ENCODE measurements at places on chromosomes 3 and 15.

DNA sequence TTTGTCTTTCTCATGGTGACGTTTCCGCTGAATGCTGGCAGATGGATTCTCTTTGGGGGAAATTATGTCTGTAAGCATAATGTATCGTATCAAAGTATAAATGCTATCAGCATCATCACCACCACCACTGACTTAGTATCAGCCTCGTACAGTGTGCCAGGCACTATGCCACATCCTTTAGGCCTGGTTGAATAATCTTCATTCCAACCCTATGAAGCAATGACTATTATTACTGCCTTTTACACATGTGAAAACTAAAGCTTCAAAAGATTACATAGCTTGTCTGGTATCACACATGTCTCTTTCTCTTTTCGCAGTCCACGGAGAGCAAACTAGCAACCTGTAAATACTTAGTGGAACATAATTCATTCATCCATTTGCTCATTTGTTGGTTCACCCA is 166.7 kb upstream of the PRICKLE2 start:
- DNase-seq = no peak

GRCh38 chr15:65909831-65910230 is 40.5 kb downstream of the RAB11A start:
- DNase-seq = no peak

DNA sequence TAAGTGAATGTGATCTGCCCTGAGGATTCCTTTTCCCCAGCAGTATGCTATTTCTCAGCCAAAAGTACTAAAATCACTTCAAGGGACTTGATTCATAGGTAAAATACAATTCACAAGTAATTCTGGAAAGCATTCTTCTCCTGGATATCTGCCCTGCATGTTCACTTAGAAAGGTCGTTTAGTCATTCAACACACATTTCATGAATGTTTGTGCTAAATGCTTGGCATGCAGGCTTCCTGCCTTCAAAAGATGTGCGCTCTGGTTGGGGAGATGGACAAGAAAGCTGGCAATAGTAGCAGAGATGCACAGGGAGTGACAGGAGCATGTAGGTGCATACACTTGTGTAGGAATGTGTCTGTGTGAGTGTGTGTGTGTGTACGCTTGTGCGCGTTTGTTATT is 360.7 kb downstream of the PTPRG start:
- no peak for DNase-seq

DNA sequence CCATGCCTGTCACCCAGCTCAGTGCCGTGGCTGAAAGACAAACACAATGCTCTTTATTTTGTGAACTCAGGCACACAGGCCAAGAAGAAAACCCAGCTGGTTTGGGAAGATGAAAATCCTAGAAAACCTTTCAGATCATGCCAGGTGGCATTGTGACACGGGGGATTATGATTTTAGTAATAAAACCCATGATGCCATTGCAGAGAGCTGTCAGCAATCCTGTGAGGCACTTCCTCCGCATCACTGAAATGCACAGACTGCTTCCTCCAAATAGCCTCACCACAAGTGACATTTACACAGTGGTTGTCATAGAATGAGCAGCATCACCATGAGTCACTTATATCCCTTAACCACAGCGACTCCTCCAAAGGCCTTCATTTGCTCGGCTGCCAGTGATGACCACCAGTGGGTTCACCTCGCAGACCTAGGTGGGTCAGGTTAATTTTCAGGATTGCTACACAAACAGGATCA is 22.7 kb downstream of the ABHD6 start:
- no peak for DNase-seq

DNA sequence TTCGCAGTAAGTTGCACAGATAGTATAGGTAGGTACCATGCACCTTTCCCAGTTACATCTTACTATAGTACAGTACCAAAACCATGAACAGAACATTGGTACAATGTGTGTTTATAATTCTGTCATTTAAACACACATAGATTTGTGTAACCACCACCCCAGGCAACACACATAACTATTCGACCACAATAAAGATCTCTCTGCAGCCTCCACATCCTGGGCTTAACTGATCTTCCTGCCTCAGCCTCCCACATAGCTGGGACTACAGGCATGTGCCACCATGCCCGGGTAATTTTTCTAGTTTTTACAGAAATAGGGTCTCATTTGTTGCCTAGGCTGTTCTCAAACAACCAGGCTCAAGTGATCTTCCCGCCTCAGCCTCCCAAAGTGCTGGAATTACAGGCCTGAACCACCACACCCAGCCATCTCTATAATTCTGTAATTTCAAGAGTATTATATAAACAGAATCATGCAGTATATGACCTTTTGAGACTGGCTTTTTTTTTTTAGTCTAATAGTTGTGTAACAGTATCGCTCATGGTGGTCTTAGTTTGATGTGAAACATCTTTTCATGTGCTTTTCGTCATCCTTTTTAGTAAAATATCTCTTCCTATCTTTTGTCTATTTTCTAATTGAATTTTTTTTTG is 13.3 kb upstream of the TMF1 start:
- no peak for DNase-seq

GRCh38 chr3:136387031-136387430 is 136.9 kb downstream of the PCCB start:
- DNase-seq = no peak

- DNase-seq = no peak
Measured at GRCh38 chr3:23377928-23378672, 175.0 kb downstream of the UBE2E2 start.

DNA sequence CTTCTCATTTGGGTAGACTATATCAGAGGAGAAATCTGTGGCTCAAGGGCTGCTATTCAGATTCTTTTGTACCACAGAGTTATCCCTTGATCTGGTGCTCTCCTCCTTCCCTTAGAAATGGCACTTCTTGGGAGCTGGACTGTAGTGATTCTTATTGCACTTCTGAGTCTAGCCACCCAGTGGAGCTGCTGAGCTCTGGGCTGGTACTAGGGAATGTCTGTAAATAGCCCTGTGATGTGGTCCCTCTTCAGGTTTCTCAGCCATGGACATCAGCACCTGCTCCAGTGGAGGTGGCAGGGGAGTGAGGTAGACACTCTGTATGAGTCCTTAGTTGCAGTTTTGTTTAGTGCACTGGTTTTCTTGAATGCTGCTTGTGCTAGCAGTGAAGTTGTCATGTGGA is 1292.6 kb downstream of the SI start:
- no peak for DNase-seq

- no peak for DNase-seq
Measured at GRCh38 chr15:35876762-35877161, 330.8 kb upstream of the DPH6 start.

- no peak for DNase-seq
Measured at GRCh38 chr3:47663630-47664240, 85.1 kb upstream of the CSPG5 start.

- DNase-seq = peak; percentile 92
Measured at GRCh38 chr3:134485718-134486576, at the start of the genes ANAPC13 and CEP63. ANAPC13 (minus strand) TSS chr3:134485985; CDS start chr3:134482904, 3,081 bp downstream. CEP63 (plus strand) TSS chr3:134486057; CDS start chr3:134495321, 9,264 bp downstream.

GRCh38 chr3:119453822-119454221 is 9.6 kb downstream of the TMEM39A start:
- DNase-seq = no peak

- no peak for DNase-seq
Measured at GRCh38 chr3:185858502-185859225, 33.8 kb upstream of the IGF2BP2 start.

- DNase-seq = no peak
Measured at GRCh38 chr3:184805351-184806038, 6.5 kb upstream of the VPS8 start.

GRCh38 chr3:23157331-23157730 is 45.8 kb upstream of the UBE2E2 start:
- no peak for DNase-seq

DNA sequence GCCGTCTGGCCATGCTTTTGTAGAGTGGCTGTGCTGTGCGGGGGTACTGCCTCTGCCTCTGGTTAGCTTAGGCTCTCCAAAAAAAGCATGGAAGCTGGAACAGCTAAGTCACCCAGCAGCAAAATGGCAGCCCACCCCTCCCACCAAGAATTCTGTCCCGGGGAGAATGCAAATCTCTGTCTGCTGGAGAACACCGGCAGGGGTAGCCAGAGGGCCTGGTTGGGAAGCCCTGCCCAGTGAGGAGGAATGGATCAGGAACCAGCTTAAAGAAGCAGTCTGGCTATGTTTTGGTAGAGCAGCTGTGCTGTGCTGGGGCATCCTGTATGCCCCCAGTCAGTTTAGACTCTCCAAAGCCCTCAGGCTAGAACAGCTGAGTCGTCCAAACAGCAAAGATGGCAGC is 56.2 kb upstream of the PTPRG start:
- DNase-seq = no peak

DNA sequence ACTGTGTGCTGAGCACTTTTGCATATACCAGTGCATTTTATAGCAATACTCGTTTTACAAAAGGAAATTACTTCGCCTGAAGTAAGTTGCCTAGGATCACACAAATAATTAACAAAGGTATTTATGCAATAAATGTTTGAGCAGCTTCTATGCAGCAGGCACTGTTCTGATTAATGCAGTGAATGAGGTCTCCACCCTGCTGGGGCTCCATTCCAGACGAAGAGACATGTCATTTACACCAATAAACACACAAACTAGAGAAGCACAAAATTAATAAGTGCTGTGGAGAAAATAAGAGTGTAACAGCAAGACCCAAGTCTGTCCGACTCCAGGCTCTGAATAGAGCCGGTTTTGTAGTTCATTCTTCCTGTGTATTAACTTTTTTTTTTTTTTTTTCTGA is 17.5 kb downstream of the NOX5 start:
- DNase-seq = no peak

DNA sequence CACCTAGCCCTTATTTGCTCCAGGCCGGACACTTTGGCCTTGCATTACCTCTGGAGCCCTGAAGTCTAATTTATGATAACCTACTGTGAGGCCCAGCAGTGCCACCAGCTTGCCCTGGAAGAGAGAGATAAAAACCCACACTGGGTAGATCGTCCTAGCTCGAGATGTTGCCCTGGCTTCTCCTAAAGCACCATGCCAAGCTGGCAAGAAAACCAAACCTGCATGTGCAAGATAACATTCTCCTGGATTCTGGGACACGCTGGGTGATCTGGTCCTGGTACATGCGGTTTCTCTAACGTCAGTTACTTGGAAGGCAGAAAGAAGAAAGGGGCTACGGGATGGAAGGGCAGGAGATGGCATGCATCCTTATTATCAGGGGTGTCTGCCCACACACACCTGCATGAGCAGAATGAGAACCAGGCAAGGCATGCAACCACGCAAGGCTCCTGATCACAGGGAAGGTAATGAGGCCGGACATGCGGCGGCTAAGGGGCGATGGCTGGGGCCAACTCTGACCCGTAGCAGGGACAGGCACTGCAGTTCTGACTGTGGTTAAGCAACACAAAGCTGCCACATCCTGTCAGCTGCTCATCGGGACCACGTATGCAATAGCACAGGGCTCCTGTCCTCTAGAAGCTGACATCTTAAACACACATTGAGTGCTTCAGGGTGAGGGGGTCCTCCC is 73.0 kb downstream of the OXNAD1 start:
- peak; percentile 18 for DNase-seq

DNA sequence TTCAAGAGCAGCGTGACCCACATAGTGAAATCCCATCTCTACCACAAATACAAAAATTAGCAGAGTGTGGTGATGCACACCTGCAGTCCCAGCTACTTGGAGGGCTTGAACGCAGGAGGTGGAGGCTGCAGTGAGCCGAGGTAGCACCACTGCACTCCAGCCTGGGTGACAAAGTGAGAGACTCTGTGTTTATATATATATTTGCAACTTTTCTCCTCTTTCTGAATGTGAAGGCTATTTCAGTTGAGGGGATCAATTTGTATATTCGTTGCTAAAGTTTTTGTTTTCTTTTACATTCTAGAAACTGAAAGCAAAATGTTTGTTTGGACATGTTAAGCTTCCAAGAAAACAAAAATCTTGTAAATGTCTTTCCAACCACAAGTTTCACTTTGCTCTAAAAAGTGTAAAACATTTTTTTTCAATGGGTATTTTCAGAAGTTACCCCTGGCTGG is 29.8 kb upstream of the FAM98B start:
- DNase-seq = no peak

DNA sequence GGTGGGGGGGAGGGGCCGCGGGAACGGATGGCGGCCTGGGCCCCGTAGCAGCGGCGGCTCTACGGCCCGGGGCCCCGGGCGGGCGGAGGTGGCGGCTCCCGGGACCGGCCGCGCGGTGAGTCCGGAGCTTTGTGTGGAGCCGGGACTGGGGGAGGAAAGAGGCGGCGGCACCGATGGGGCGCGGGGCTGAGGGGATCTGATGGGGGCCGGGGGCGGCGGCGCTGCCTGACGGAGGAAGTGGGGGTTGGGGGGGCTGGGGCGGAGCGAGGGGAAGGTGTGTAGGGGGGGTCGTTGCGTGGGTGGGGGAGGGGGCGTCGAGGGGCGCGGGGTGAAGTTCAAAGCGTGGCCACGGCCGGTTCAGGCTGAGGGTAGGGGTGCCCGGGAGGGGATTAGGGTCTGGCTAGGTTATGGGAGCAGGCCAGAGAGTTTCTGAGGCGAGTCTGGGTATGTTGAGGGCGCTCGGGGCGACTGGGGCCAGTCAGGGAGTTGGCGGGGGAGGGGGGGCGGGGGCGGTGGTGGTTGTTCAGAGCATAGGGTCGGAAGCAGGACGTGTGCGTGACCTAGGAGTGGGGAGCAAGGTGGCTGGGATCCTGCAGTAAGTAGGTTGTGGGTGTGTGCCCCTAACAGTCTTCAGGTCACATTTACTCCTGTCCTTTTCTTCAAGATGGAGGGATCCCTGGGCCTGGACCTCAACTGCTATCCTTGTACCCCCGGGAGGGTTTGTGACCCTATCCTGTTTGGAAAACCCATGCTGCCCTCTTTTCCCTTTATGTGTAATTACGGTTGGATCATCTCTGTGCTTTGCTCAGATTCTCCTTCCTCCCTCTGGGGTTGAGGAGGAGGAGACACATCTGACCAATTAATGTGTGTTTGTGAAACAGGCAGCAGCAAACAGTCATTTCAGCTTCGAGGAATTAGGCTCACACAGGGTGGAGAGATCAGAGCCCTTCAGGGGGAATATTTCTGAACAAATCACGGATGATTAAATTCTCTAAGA is 644 bp downstream of the ZNF609 start:
- peak; percentile 36 for DNase-seq

- no peak for DNase-seq
Measured at GRCh38 chr3:41295740-41296139, 96.4 kb downstream of the CTNNB1 start.

DNA sequence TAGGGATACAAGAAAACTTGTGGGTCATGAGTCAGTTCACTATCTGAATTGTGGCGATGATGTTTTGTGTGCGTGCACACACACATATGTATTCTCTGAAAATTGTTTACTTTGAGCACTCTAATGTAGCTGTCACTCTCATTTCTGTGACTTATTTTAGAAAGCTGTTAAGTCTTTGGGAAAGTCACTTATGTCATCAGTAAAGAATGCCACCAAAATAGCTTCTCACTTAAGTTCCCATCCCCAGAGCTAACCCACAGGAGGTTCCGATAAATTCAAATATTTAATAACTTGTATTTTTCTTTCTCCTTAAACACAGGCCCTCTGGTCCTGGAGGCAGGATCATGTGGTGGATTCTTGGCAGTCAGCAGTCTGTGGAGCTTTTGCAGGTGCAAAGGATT is 138.3 kb downstream of the LRIG1 start:
- no peak for DNase-seq

DNA sequence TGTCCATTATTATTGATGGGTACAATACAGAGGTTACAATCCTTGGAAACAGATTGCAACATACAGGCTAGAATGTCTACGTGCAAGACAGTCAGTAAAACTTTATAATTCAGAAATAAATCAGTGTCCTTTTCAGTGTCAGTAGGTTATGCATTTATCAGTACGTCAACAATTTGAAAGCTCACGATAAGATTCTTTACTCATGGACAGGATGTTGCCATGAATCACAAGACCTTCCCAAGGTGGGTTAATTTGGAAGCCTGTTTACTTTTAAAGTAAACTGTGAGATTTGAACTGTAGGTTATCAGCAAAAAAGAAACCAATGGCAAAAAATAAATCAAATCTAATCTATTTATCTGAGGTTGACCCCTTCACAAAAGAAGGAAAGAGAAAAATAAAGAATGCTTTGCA is 243.9 kb upstream of the AGTR1 start:
- no peak for DNase-seq

Data from CMK (cell line).